A549 treated with ZK216348 at 1 μM for 4 hours (cell line): ENCODE measurements at places on chromosomes 3 and 15. TPM values are rescaled to one million over a fixed set of nuclear protein-coding genes. Genes with fewer than 3 reads are reported as not detected.

Gene CRTC3
- total RNA-seq: 17.6 to 26.3 TPM (median 25.0 TPM) in 5 replicates

Gene TRIM42
- total RNA-seq: not detected in 5 replicates

Gene ZKSCAN7
- not detected in 5 replicates for total RNA-seq

Gene SLC12A8
- 0.89 to 1.6 TPM (median 1.3 TPM) in 5 replicates for total RNA-seq

Gene GPR149
- not detected in 5 replicates for total RNA-seq

Gene MEX3B
- 2.8 to 5.9 TPM (median 5.2 TPM) in 5 replicates for total RNA-seq
